Activated naive CD4-positive, alpha-beta T cell treated with anti-CD3 and anti-CD28 coated beads for 36 hours (primary cell): ENCODE measurements at places on chromosomes 1 and 21.

DNA sequence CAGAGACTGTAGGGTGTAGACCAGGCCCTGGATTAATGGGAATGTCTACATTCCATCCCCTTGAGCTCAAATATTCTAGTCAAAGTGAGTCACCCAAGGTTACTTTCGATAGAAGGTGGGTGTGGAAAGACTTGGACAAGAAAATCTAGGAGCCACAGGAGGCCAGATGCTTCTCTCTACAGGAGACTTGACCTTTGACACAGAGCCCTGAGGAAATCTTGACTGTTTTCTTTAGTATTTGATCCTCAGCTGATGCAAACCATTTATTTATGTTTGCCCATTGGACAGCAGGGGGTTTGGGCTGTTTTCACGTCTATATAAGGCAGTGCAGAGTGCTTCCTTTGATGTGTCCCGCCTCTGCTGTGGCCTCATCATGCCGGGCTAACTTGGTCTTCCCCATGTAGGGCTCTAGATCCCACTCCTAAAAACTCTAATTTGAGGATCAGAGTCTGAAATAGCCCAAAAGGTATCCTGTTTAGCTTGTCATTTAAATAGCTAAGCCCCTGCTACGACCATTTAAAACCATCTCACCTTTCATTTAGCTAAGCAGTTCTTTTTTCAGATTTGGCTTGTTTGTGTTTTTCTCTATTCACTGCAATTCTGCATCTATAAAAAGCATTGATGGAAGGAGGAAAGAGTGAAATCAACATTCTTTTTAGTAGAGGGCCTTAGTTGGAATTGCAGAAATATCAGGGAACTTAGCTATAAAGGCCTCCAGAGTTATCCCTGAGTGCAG, 15.5 kb upstream of the MAP3K7CL start:
- no peaks in the 10 kb centered on the region for H3K4me1 ChIP-seq
- no peak overlapping the region for H3K4me3 ChIP-seq
- H3K27me3 ChIP-seq = no peaks in the 10 kb centered on the region
- H3K27ac ChIP-seq = no peak overlapping the region

GRCh38 chr1:225477296-225477911, 49.6 kb upstream of the LBR start:
- H3K27me3 ChIP-seq = no peaks in the 10 kb centered on the region
- no peak overlapping the region for H3K27ac ChIP-seq
- DNase-seq = no peak
- no peaks in the 10 kb centered on the region for H3K36me3 ChIP-seq

- no peaks in the 10 kb centered on the region for H3K27me3 ChIP-seq
- no peak for DNase-seq
- no peak overlapping the region for H3K4me3 ChIP-seq
- H3K27ac ChIP-seq = no peak overlapping the region
- no peaks in the 10 kb centered on the region for H3K36me3 ChIP-seq
- H3K4me1 ChIP-seq = peaks cover 23% of the 10 kb centered on the region
Measured at GRCh38 chr1:167799747-167800146, 78.0 kb downstream of the MPZL1 start.

GRCh38 chr1:187617776-187618175, 789.0 kb downstream of the PLA2G4A start:
- H3K4me3 ChIP-seq = no peak overlapping the region
- H3K27me3 ChIP-seq = no peaks in the 10 kb centered on the region
- H3K4me1 ChIP-seq = no peaks in the 10 kb centered on the region
- H3K36me3 ChIP-seq = no peaks in the 10 kb centered on the region
- H3K27ac ChIP-seq = no peak overlapping the region
